Ecto neural progenitor cell (in vitro differentiated cells): ENCODE measurements at places on chromosomes 5 and 9.

- peak; percentile 21 for DNase-seq
Observed at GRCh38 chr5:10595672-10596309, 31.9 kb downstream of the ANKRD33B start.

- no peak for DNase-seq
Observed at GRCh38 chr5:61178702-61179101, 16.4 kb upstream of the SMIM15 start.

DNA sequence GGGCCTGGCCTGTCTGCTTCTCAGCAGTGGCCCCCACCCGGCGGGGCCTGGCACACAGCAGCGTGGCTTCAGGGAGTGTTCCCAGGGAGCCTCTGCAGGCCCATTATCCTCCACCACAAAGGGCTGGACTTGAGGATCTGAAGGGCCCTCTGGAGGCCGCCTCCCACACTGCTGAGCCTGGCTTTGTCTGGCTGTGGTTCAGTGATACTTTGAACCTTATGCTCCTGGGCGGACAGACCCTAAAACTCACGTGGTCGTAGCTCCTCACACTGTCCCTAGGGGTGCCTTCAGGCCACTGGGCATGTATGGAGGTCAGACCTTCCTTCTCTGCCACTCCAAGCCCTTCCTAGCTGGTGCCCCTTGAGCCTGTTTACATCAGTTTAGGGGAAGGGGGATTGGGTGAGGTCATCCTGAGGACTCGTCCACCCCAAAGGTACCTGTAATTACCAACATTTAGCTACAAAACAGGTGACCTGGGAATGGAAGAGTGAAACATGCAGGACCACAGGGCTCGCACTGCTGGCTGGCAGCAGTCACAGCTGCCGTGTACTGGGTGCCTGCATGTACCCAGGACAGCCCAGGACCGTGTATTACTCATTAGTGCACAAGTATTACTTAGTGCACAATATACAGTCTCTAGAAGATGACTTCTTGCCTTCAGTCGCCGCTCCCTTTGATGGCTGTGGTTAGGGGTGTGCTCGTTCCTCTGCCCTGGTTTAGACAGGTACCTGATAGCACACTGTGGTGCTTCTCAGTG, 8.5 kb downstream of the GRHPR start:
- DNase-seq: peak; percentile 64

DNA sequence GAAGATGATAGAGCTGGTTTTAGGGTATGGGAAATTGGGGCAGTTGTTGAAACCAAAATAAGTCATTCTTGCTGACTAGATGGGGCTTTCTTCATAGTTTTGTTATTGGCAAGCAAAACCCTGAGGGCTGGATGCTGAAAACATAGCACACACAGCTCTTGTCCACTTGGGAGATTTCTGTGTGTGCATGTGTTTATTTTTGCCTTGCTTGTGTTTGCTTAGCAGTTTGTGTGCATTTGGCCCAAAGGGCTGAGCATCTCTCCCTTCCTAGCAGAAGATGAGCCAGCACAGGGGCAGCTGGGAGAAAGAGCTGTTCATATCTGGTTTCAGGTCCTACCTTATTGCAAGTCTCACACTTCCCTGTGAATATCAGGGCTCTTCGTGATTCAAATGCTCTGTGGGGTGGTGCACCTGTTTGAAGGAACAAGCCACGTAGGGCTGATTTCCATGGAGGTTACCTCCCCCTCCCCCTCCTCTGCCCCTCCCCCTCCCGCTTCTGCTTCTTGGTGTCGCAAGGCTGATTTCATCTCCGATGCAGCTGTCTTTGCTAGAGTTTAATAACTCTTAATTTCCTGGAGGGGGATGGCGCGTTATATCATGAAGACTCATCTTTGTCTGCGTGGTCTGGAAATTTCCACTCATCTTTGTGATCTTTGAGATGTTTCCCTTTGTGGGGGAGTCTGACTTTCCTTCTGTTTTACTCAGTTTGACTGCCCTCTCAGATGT, 296.5 kb downstream of the ARHGAP26 start:
- DNase-seq: no peak

GRCh38 chr5:76351176-76351575, 51.9 kb upstream of the IQGAP2 start:
- no peak for DNase-seq

GRCh38 chr9:114884787-114885452, 45.5 kb downstream of the TNFSF8 start:
- no peak for DNase-seq

- no peak for DNase-seq
Observed at GRCh38 chr5:124261848-124262247, 484.6 kb downstream of the ZNF608 start.

DNA sequence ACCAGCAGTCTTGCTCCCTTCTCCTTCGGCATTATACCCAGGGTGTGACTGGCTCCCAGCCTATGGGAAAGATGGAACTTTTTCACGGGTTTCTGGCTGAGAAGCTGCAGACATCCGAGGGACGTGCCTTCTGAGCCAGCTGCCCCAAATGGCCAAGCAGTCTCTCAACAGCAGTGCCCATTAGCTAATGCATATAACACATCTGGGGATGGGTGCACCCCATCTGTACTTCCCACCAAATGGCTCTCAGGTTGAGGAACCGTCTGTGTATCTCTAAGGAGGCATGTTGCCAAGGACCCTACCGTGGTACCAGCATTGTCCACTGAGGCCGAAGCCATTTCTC, 25.0 kb downstream of the C5orf15 start:
- DNase-seq: no peak

- no peak for DNase-seq
Observed at GRCh38 chr9:123059472-123060220, 26.2 kb downstream of the GPR21 start.

GRCh38 chr5:88544136-88544645, 275.5 kb upstream of the TMEM161B start:
- DNase-seq: no peak
